RWPE1 (cell line): ENCODE measurements at places on chromosomes 11 and 22.

- peak; percentile 85 for DNase-seq
Measured at GRCh38 chr11:62553080-62553838, 6.7 kb upstream of the AHNAK start.

- no peak for DNase-seq
Measured at GRCh38 chr11:86063536-86063935, 5.3 kb downstream of the PICALM start.

DNA sequence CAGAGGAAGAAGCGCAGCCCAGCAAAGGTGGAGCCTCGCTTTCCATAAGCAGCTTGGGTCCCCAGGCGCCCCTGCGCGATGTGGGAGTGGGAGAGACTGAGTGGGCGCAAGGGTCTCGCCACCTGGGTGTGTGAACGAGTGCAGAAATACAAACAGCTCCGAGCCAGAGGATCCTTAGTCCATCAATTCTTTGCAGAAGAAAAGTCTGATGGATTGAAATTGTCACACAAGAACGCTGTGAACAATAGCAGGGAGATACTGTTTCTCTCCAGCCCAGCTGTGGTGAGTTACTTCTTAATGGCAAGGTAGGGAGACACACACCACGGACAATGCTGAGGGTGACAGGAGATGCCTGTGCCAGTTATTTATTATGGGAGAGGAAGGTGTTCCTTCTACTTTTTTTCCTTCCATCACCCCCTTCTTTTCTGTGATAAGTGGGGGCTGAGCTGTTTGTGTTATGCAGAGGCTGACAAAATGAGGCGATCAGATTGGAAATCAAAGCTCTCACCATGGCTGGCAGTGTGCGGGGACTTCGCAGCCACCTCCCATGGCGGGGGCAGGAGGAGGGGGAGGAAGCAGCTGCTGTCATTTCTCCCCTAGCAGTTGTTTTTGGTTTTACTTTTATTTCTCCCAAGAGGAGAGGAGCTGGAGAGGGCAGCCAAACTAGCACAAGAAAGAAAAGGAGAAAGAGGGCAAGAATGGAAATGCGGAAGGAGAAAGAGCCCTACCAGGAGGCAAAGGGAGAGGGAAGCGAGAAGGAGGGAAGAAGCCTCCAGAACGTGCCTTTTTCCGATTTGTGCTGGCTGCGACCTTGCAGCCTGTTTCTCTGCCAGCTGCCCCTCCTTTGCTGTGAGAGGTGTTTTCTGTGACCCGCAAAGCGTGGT, 755.8 kb downstream of the NTM start:
- no peak for DNase-seq

DNA sequence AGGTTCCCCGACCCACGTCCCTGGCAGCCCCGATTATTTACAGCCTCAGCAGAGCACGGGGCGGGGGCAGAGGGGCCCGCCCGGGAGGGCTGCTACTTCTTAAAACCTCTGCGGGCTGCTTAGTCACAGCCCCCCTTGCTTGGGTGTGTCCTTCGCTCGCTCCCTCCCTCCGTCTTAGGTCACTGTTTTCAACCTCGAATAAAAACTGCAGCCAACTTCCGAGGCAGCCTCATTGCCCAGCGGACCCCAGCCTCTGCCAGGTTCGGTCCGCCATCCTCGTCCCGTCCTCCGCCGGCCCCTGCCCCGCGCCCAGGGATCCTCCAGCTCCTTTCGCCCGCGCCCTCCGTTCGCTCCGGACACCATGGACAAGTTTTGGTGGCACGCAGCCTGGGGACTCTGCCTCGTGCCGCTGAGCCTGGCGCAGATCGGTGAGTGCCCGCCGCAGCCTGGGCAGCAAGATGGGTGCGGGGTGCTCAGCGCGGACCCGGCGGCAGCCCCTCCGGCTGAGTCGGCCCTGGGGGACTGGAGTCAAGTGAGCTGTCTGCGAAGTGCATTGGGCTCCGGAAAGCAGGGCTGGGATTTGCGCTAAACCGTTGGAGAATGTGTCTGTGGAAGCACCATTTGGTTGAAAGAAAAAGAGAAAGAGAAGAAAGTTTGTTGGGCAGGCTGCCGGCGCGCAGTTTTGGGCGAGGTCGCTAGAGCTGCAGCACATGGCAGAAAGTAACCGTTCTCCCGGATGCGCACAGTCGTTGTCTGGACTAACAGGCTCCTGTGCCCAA, at the start of gene CD44:
Gene CD44, plus strand, starts transcription at position 229 of the 779 bp plus-strand sequence. Its CDS starts 133 bp downstream, at position 362.
- peak; percentile 93 for DNase-seq

DNA sequence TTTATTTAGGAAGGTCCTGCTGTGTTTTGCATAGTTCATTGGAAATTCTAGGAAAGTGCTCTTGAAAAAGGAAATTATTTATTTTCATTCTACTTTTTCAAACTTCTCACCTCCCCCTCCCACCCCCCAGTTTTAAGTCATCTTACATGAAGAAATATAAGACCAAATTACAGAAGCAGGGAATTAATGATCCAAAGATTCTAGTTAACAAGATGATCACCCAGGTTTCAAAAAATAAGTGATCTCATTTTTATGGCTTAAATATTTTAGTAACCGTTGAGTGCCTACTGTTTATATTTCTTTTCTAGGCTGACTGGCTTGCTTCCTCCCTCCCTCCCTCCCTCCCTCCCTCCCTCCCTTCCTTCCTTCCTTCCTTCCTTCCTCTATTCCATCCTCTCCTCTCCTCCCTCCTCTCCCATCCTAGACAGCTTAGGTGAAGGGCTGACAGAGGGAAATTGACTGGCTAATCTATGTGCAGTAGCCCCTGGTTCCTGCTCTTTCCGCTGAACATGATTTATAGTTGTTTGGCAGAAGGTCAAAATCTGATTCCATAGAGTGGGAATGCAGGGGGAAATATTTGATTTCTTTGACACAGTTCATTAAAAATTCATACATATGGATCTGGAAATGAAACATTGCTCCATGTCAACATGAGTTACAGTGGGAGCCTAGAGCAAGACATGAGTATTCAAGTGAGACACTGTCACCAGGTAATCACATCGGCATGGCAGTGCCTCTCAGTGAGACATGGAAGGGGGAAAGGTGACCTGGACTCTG, 123.4 kb downstream of the COMMD9 start:
- DNase-seq, result no peak

GRCh38 chr11:87141322-87141721, 103.6 kb downstream of the TMEM135 start:
- DNase-seq, result no peak

GRCh38 chr11:102064316-102064715, 17.1 kb downstream of the CFAP300 start:
- peak; percentile 44 for DNase-seq

GRCh38 chr11:88623531-88623930, 286.0 kb upstream of the CTSC start:
- DNase-seq, result no peak

- DNase-seq, result no peak
Measured at GRCh38 chr11:108131993-108132392, 10.6 kb downstream of the ACAT1 start.

DNA sequence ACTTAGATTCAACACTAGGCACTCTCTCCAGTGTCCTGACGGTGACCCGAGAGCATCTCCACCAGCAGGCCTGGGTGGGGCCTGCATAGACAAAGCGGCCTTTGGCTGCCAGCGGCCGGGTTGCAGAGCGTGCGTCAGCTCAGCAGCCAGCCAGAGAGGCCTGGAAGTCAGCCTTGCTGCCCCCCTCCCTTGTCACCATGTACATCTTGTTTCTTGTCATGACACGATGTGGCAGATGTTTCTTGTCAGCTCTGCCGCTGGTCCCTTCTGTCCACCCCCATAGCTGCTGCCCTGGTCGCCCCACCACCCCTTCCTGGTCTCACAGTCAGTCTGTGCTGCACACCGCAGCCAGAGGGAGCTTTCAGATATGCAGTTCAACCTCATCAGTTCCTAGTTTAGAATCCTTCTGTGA, 33.1 kb upstream of the CBX7 start:
- no peak for DNase-seq

- no peak for DNase-seq
Measured at GRCh38 chr11:116927163-116927974, 89.9 kb upstream of the APOA1 start.

GRCh38 chr11:83044958-83045712, 26.6 kb downstream of the RAB30 start:
- peak; percentile 79 for DNase-seq

- DNase-seq, result no peak
Measured at GRCh38 chr11:75205564-75206020, 35.0 kb upstream of the TPBGL start.

DNA sequence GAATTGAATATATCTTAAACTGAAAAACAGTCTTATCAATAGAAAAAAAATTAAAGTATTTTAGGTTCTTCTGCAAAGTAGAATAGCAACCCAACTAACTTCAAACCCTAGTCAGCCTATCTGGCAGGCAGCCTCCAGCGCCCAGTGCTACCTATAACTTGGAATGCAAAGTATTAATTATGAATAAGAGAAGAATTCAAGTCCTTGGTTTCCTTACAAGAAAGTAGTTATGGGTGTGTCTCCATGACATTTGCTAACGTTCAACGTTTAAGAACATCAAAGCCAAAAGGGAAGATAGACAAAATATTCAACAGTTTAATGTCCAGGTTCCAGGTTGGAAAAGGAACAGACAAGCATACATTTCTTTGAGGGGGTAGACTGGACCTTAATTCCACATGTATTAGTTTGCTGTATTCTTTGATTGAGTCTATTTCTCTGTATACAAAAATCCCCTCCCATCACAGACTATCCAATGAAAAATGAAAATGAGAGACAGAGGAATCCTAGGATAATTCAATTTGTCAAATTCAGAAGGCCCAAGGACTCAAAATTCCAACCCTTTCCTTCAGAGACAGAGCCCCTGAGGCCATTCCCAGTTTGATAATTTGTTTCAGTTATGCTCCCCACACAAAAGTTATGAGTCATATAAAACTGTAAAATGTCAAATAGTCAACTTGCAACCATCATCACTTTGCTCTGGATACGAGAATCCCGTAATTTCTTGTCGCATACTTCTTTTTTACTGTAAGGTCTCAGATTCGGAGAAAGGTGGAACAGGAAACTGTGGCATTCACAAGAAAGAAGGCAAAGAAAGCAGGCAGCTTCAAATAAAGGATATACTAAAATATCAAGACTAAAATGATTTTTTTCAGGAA, 83.7 kb upstream of the CHRM4 start:
- DNase-seq, result peak; percentile 34

- DNase-seq, result no peak
Measured at GRCh38 chr11:64858467-64859263, 14.2 kb upstream of the CDC42BPG start.

DNA sequence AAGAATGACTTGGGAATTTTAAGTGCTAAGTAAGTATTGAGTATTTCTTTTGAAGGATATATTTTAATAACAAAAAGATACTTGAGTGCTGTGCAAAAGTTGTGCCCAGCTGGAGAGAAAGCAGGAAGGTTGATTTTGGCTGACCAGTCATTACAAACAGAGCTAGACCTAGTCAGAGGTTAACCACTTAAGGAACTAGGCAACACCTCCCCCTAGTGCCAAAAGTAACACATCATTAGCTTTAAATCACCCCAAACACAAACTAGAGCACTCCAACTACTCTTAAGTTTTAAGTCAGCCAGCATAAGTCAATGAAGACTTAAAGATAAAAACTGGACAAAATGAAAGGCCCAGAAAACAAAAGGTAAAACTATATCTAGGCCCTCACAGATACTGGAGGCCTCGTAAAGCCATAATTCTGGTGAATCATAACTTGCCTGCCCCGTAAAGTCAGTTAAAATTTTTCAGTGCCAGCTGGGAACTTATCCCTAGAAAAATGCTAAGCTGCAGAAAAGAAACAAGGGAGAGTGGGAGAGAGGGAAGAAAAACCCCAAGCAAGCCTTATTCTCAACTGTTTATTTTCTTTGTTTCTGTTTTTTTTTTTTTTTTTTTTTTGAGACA, 4.6 kb downstream of the TMEM9B start:
- DNase-seq, result peak; percentile 84

GRCh38 chr11:130051082-130051481, 18.6 kb upstream of the APLP2 start:
- no peak for DNase-seq

DNA sequence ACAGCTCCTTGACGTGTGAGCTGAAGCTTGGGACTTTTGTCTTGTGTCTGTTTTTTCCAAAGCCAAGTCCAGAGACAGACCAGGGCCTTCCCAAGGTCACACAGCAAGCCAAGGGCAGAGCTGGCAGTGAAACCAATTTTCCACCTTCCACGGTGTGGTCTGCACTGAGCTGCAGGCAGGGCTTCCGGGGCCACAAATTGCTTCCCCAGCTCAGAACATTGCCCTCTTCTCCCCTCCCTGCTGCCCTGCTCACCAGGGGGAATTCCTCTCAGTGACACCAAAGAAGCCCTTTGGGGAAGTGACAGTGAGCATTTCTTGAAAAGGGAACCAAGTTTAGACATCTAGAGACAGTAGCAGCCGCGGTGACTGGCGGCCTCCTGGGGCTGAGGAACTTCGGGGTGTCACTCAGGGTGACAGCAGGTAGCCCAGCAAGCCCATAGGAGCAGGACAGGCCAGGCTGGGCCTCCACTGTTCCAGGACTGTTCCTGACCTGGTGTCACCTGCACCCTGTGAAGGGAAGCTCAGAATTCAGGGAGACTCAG, 9.2 kb downstream of the FXYD2 start:
- DNase-seq, result no peak

DNA sequence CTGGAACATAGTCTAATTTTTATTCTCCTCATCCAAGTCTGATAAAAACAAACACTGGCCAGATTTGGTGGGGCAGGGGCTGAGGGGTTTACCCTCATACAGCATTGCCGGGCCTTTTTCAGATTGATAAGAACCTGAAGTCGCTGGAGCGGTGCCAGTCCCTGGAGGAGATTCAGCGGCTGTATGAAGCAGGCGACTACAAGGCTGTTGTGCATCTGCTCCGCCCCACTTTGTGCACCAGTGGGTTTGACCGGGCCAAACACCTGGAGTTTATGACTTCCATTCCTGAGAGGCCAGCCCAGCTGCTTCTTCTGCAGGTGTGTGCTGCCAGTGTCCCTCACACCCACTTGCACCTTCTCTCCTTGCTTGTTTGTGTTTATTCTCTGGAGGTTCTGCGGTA, 55.8 kb downstream of the CABIN1 start:
- no peak for DNase-seq

DNA sequence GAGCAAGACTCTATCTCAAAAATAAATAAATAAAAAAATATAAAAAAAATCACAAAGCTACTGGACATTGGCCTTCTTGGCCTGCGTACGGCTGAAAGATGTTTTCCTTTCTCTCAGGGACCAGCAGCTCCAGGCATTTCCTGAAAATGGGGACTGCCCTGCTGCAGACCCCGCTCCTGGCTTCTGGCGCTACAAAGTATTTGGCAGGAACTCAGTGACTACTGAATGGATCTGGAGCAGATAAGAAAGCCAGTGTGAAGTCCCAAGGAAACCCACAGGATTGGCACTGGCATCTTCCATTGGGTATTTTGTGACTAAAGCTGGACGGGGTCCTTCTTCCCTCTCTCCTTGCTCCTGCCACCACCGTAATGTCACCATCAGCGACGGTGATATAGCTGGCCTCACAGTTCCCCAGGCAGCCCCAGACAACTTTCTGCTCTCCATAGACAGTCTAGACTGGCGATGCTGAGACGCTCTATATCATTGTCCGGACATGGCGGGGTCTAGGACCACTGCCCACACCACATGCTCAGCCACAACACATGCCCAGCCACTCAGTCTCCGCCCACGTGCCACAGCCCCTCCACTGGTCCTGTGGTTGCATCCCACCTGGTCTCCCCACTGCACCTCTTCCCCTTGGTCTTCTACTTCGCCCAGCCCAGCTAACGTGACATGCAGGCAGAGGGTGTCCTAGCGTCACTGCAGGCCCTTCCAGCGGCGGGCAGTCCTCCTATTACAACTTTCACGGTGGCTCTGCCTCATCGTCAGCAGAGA, 22.7 kb upstream of the YPEL1 start:
- DNase-seq, result no peak
